Neural progenitor cell (in vitro differentiated cells): ENCODE measurements at places on chromosomes 4 and X.

GRCh38 chr4:17013382-17014006 is 115.0 kb upstream of the LDB2 start:
- DNase-seq: no peak
- no peak overlapping the region for H3K27ac ChIP-seq
- no peaks in the 10 kb centered on the region for H3K27me3 ChIP-seq
- H3K4me1 ChIP-seq: no peaks in the 10 kb centered on the region
- H3K4me3 ChIP-seq: no peak overlapping the region
- H3K36me3 ChIP-seq: no peaks in the 10 kb centered on the region

GRCh38 chr4:62896721-62897120 is 1512.5 kb downstream of the TECRL start:
- no peaks in the 10 kb centered on the region for H3K36me3 ChIP-seq
- no peaks in the 10 kb centered on the region for H3K4me1 ChIP-seq
- no peak for DNase-seq
- H3K27me3 ChIP-seq: no peaks in the 10 kb centered on the region

GRCh38 chrX:9336456-9336855 is 128.4 kb upstream of the TBL1X start:
- H3K4me3 ChIP-seq: no peak overlapping the region
- no peaks in the 10 kb centered on the region for H3K36me3 ChIP-seq
- DNase-seq: no peak

- H3K27me3 ChIP-seq: no peaks in the 10 kb centered on the region
- H3K4me1 ChIP-seq: no peaks in the 10 kb centered on the region
- H3K4me3 ChIP-seq: no peak overlapping the region
- no peaks in the 10 kb centered on the region for H3K36me3 ChIP-seq
- no peak for DNase-seq
Observed at GRCh38 chrX:71241301-71241700, 12.6 kb downstream of the ZMYM3 start.

DNA sequence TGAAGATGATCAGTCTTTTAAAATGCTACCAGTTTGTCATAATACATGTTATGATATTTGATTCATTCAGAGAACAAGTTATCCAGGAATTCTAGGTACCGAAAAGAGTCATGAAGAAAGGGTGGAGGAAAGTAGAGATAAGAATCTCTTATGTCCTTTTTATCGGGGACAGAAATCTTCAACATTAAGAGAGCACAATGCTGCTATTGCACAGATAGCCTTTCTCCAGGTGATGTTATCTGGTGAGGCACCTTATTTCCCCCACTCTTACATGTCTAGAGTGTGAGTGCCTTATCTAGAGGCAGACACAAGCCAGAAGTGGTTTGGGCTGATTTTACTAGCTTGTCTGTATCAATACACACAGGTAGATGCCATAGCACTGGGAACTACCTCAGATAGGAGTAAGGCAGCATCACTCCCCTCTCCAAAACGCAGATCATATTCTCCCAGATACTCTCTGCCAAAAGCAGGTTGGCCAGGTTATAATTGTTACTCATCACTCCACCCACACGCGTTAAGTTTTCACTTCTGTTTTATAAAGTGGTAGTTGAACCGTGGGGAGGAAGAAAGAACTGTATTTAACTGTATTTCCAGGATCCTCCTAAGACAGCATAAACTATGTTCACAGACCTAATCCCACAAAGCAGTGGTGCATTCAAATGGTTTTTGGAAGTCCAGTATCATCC is 38.4 kb downstream of the AREG start:
- H3K4me1 ChIP-seq: no peaks in the 10 kb centered on the region
- H3K27me3 ChIP-seq: no peaks in the 10 kb centered on the region

- no peaks in the 10 kb centered on the region for H3K36me3 ChIP-seq
- peaks cover 18% of the 10 kb centered on the region for H3K4me1 ChIP-seq
- peak; percentile 55 for DNase-seq
- peak overlapping the region; percentile 74 for H3K27ac ChIP-seq
- H3K4me3 ChIP-seq: peak overlapping the region; percentile 13
Observed at GRCh38 chrX:115625572-115626301, 64.8 kb downstream of the PLS3 start.

- H3K36me3 ChIP-seq: no peaks in the 10 kb centered on the region
- H3K27me3 ChIP-seq: no peaks in the 10 kb centered on the region
- H3K4me1 ChIP-seq: peaks cover 10% of the 10 kb centered on the region
- peak overlapping the region; percentile 99 for H3K27ac ChIP-seq
- DNase-seq: peak; percentile 91
Observed at GRCh38 chr4:39637586-39638353, 895 bp downstream of the SMIM14 start.

- H3K36me3 ChIP-seq: no peaks in the 10 kb centered on the region
- DNase-seq: no peak
- H3K4me1 ChIP-seq: no peaks in the 10 kb centered on the region
- no peaks in the 10 kb centered on the region for H3K27me3 ChIP-seq
- no peak overlapping the region for H3K27ac ChIP-seq
Observed at GRCh38 chrX:8627796-8628195, 104.1 kb downstream of the ANOS1 start.
